Activated T-cell treated with anti-CD3 and anti-CD28 coated beads, Interleukin-2, amount 50 U/mL, for 24 hours (primary cell): ENCODE measurements at places on chromosomes 11 and 22.
A peak's percentile ranks its signal among the peaks of the same experiment; 100 is the strongest.

DNA sequence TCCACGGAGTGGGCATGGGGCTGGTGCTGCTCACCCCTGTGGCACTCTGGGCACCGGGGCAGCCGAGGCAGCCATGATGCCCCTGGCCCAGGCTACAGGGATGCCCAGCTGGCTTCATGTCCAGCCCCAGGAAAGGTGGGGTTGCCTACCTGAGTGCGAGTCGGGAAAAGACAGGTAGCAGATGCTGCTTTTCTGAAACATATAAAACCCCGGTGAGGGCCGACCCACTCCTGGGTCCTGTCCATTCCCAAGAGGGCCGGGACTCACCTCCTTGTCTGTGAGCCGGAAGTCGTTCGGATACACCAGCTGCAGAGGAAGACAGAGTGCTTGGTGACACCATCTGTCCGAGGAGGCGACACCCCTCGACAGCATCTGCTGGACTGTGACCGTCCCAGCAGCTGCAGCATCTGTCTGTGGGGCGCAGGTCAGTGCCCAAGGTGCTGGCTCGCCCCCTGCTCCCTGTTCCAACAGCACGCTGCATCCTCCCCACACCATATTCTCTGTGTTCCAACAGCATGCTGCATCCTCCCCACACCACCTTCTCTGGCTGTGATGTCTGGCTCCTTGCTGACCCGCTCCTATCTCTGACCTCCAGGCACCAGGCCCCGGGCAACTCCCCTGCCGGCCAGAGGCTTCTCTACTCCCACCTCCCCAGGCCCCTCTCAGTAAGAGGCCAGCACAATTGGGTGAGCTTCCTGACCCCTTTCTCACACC lies 8.0 kb downstream of the DENND6B start:
- no peak for DNase-seq

DNA sequence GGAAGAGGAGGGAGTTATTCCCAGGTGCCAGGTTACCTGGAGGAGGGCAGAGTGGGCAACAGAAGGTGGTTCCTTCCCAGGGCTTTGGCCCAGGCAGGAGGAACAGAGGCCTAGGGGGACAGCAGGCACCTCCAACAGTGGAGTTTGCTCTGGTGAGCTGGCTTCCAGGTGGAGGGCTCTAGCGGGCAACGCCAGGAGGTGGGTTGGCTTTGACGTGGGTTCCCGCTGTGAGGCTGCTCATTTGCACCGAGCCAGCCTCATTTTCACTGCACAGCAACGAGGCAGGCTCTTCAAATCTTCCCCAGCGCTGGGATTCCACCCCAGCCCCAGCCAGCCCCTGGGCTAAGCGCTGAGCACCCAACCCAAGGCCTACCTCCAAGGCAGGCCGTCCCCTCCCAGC lies 8.1 kb downstream of the IGSF9B start:
- DNase-seq, result no peak

DNA sequence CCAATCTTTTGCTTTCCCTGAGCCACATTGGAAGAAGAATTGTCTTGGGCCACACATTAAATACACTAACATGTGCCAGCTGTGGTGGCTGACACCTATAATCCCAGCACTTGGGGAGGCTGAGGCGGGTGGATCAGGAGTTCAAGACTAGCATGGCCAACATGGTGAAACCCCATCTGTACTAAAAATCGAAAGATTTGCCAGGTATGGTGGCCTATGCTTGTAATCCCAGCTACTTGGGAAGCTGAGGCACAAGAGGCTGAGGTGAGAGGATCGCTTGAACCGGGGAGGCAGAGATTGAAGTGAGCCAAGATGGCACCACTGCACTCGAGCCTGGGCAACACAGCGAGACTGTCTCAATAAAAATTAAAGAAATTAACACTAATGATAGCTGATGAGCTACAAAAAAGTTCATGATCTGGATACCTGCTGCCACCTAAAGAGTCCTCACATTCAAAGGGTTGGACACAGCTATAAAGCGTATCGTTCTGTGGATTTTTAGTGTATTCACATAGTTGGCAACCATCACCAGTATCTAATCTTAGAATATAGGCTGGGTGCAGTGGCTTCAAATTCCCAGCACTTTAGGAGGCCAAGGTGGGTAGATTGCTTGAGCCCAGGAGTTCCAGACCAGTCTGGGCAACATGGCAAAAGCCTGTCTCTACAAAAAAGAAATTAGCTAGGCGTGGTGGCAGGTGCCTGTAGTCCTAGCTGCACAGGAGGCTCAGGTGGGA lies 3.4 kb upstream of the LDHC start:
- peak; percentile 47 for DNase-seq

DNA sequence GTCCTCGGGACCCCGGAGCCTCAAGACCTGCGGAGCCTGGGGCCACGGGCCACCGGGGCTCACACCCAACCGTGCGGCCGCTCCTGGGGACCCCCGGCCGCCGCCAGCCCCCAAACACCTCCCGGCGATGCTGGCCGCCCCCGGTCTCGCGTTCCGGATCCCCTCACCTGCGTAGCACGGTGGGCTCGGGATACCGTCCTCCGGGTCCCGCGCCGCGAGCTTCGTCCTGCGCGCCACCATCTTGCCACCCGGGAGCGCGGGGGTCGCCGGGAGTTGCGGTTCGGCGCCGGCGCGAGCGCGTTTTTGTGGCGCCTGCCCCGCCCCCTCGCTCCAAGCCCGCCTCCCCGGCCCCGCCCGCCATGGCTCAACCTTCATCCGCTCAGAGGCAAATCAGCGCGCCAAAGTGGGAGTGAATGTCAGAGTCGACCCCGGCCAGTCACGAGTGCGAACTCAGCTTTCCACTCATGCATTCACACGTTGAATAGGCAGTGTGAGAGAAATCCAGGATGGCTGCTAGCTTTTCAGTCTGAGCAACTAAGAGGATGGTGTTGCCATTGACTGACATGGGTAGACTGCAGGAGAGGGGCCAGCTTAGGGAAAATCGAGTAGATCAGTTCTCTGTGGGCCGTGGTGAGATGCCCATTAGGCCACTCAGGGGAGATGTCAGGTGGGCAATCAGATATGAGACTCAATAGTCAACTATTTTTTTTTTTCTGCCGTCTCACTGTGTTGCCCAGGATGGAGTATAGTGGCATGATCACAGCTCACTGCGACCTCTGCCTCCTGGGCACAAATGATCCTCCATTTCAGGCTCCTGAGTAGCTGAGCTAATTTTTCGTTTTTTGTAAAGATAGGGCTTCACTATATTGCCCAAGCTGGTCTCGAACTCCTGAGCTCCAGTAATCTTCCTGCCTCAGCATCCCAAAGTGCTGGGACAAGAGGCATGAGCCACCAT lies 28.3 kb downstream of the SERHL2 start:
- DNase-seq, result peak; percentile 89

DNA sequence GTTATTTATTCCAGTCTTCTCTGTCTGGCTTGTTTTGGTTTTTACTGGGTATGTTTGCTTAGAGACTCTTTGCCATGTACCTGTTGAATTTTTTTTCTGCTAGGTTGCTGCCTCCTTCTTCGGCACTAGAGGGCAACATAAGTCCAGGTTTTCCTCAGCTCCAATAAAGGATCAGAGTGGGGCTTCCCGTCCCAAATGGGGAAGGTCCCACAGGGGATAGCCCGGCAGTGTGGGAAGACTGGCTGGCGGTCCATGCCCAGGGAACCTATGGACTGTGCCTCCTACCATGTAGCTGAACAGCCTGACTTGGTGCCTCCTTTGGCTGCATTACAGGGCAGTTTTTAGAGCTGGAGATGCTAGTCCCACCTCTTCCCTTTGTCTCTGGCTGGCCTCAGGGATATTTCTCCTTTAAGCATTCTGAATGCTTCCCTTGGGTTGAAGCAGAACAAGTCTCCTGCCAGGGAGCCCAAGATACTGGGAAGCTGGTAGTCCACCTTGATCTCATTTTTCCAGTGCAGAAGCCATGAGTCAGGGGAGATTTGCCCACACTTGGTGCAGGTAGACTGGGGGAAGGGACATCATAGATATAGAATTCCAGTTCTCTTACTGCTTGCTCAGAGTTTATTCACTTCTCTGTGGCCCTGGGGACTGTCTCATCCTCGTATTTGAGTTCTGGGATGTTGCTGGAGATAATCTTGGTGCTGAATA lies 60.2 kb downstream of the BRD1 start:
- DNase-seq, result peak; percentile 67

DNA sequence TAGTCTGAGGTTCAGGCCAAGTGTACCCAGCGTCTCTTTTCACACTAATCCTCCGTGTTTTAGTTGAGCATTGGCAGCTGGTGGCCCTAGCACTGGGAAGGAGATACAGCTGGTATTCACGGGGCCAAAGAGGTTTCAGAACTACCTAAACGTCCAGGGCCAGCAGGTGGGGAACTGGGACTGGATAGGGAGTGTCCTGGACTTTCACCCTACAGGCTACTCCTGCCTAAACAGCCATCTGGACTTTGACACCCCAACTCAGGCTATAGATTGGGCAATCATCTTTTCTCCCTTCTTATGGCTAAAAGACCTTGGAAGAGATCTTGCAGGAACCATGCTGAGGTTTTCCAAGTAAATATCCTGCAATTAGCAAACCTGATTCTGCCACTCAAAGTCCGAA lies 2.8 kb downstream of the SPON1 start:
- DNase-seq, result no peak

DNA sequence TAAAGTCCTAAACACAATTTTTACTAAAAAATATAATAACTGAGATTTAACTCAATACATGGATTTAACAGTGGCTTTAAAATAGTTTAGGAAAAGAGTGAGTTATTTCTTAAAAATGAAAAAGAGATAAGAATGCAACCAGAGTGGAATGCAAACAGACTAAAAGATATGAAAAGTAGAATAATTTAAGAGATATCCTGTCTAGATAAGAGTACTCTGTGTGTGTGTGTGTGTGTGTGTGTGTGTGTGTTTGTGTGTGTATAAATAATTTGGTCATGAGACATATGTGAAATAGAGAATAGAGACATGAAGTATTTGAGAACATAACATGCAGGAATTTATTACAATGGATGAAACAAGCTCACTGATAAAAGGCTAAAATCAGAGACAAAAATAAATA lies 986.9 kb upstream of the CHORDC1 start:
- no peak for DNase-seq

DNA sequence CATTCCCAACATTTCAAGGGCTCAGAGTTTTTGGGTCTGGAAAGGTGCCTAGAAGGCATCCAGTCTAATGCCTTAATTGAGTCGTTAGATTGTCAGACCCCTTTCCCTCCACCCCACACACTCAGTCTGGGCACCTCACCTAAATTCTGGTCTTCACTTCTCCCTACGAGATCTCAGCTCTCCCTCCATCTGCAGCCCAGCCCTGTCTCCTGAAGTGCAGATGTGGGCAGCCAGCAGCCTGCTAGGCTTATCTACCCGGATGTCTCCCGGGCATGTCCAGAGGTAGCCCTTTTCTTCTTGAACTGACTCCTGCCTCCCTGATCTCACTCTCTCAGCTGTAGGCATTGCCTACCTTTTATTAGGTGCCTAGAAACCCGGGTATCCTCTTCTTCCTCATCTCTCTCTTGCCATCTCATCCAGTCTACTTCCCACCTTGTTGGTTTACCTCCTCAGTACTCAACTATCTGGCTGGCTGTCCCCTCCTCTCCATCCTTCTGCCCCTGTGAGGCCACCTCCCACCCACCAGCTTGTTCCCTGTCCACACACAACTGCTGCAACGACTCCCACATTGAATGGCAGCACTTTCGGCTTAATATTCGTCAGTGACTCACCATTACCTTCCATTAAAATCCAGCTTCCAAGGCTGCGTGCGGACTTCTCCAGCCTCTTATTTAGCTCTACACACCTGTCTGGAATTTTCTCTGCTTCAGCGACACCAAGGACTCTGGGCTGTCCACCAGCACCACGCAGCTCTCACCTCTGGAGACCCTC lies 6.2 kb downstream of the SEPTIN3 start:
- DNase-seq, result no peak

GRCh38 chr22:17121233-17122195 lies at the start of gene TMEM121B:
Gene TMEM121B, minus strand, starts transcription at chr22:17121360. Its CDS starts 233 bp downstream, at chr22:17121127.
- DNase-seq, result peak; percentile 44

DNA sequence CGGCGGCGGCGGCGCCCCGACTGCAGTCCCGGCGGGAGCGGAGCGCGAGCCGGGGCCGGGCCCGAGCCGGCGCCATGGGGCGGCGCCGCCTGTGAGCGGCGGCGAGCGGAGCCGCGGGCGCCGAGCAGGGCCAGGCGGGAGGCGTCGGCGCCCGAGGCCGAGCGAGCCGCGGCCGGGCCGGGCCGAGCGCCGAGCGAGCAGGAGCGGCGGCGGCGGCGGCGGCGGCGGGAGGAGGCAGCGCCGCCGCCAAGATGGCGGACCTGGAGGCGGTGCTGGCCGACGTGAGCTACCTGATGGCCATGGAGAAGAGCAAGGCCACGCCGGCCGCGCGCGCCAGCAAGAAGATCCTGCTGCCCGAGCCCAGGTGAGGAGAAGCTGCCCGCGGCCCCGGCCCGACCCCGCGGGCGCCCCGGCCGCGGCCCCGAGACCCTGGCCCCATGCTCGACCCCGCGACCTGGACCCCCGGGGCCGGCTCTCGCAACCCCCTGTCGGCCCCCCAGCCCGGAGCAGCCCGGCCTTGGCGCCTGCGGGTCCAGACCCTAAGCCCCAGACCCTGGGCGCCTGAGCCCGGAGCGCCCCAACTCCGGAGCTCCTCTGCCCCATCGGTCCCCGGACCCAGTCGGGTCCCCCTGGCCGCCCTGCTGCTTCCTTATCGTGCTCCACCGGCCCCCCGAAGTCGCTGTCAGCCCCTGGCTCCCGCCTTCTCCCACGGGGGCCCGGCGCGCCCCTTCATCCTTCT lies at the start of gene GRK2:
GRK2 (plus strand) TSS at position 25 of the 739 bp plus-strand sequence; CDS start at position 252, 227 bp downstream.
- DNase-seq, result peak; percentile 70

DNA sequence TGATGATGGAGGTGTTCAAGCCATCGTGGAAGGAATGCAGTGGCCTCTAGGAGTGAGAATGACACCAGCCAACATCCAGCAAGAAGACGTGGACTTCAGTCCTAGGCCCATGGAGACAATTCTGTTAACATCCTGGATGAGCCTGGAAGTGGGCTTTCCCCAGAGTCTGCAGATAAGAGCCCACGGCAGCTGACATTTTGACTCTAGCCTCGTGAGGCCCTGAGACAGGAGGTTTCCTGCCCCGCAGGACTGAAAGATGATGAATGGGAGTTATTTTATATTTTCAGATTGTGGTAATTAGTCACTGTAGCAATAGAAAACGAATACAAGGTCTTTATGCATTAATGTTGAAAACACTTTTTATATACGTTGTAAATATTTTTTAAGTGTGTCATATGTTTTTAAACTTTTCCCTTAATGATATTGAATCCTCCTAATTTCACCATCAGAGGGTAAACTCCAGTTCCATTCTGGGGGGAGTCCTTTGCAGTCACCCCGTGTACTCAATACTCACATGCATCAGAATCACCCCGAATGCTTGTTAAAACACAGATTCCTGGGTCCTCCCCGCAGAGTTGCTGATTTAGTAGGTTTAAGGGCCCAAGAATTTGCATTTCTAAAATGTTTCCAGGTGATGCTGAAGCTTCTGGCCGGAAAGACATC lies 570 bp upstream of the TPCN2 start:
- no peak for DNase-seq

- no peak for DNase-seq
Measured at GRCh38 chr11:88292171-88292843, 45.2 kb downstream of the CTSC start.

- no peak for DNase-seq
Measured at GRCh38 chr11:117443266-117444186, 115.9 kb downstream of the CEP164 start.
